Stimulated activated CD4-positive, alpha-beta T cell treated with anti-CD3 and anti-CD28 coated beads, Interleukin-2, amount 100 ng/mL, for 4 hours (primary cell): ENCODE measurements at places on chromosomes 12 and 14.

- no peak for DNase-seq
Measured at GRCh38 chr14:102272392-102272791, 32.6 kb downstream of the MOK start.

DNA sequence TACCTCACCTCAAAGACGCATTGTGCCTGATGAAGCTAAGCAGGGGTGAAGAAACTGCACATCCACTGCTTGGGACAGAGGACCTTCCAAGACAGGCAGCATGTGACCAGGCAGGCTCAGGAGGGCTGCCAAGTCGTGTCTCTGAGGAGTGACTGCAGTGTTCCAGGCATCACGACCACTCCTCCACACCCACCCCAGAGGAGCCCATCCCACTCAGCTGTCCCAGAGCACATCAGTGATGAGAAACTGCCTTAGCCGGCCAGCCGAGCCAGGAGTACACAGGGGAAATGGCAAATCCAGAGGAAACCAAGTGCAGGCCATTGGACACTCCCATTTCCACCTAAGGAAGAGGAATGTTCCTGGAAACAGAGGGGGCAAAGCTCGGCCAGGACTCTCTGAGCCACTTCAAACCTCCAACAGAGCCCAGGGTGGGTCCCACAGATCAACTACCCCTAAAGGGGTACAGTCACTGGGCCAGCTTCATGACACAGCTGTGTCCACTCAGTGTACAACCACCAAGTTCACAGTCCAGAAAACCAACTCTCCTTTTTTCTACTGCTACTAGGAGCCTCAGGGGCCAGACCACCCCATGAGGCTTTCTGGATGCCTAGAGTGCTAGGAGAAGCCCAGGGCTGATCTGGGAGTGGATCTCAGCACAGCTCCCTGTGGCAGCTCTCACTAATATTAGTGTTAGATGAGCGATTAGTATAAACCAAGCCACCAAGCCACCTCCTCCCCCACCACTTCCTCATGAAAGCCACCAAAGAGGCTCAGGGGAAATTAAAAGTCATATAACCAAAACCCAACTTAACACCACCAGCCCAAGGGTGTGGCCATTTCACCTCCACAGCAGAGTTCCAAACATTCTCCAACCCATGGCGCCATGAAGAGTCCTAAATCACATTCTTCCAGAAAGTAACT lies 15.4 kb downstream of the PXN start:
- no peak for DNase-seq

GRCh38 chr12:72226510-72226909 lies 45.7 kb upstream of the TRHDE start:
- DNase-seq = no peak

DNA sequence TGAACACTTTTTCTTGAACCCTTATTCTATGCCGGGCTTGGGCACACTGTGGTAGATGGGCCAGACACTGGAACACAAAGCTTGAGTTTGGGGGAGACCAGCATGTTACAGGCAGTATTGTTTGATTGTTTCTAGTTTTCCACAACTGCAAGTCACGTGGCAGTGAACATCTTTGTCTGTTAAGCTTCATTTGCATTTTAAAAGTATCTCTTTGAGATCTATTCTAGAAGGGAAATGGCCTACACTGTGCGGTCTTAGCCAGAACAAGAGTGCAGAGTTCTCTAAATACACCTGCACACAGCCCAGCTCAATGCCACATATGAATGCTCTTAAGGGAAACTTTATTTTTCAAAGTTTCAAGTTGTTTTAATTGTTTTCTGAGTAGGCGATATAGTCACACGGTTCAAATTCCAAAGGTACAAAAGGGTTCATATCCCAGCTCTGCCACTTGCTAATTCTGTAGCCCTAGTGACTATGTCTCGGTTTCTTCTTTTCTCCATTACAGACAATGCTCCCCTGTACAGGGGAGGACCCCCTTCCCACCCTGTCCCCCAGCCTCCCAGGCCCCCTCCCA lies 24.9 kb downstream of the RIN3 start:
- no peak for DNase-seq

DNA sequence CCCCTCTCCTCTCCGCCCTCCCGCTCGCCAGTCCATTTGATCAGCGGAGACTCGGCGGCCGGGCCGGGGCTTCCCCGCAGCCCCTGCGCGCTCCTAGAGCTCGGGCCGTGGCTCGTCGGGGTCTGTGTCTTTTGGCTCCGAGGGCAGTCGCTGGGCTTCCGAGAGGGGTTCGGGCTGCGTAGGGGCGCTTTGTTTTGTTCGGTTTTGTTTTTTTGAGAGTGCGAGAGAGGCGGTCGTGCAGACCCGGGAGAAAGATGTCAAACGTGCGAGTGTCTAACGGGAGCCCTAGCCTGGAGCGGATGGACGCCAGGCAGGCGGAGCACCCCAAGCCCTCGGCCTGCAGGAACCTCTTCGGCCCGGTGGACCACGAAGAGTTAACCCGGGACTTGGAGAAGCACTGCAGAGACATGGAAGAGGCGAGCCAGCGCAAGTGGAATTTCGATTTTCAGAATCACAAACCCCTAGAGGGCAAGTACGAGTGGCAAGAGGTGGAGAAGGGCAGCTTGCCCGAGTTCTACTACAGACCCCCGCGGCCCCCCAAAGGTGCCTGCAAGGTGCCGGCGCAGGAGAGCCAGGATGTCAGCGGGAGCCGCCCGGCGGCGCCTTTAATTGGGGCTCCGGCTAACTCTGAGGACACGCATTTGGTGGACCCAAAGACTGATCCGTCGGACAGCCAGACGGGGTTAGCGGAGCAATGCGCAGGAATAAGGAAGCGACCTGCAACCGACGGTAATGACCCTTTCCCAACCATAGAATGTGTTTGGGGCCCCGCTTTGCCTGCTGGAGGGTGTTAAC lies 615 bp downstream of the CDKN1B start:
- DNase-seq = no peak

DNA sequence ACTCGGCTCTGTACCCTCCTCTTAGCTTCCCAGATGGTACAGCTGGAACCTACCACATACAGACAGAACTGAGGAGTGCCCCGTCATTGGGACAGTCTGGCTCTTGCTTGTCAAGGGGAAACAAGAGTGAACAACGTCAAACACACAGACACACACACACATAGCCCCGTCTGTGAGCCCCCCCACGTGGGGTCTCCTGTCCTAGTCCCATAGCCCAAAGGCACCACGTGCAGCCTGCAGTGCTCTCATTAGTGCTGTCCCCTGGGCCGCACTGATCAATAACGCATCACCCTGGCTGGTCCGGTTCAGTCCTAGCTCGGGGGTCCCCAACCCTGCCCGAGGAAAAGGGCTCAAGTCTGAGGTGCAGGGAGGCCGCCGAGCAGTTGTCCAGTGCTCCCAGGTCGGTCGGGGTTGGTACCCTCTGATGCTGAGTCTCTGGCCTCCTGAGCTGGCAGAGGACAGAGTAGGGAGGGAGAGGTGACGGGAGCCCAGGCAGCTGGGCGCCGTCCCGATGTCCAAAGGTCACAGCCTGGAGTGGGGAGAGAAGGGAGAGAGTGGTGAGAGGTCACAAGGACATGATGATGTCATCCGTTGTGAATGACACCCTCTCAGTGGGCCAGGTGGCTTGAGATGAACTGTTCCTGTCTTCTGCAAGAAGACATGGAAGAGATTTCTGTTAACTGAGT lies 105.4 kb upstream of the NOS1 start:
- DNase-seq = no peak

DNA sequence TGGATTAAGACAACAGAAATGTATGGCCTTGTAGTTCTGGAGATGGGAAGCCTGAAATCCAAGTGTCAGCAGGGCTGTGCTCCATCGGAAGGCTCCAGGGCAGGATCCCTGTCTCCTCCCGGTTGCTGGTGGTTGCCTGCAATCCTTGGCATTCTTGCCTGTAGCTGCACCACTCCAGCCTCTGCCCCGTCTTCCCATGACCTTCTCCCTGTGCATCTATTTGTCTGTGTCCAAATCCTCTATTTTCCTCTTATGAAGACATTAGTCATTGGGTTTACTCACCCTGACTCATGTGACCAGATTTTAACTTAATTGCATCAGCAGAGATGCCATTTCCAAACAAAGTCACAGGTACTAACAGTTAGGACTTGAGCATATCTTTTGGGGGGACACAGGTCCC lies 15.1 kb downstream of the TUNAR start:
- DNase-seq = no peak

DNA sequence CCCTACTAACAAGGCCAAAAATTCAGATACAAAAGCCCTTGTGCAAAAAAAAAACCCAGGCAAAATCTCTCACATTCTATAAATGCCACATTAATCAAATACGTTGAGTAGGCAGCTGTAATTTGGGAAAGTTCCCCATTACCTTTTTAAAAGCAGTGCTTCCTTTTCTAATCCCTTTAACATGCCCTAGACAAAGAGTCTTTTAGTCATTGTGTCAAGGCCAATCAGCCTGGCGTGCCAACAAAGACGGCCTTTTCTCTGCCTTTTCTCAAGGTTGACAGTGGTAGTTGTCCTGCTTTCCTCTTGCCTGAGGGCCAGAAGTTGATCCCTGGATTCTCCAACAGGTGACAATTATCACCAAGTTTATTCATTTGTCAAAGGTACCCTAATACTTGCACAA lies 62.5 kb upstream of the METAP2 start:
- DNase-seq = no peak

GRCh38 chr12:79055926-79056674 lies 191.5 kb downstream of the SYT1 start:
- no peak for DNase-seq

DNA sequence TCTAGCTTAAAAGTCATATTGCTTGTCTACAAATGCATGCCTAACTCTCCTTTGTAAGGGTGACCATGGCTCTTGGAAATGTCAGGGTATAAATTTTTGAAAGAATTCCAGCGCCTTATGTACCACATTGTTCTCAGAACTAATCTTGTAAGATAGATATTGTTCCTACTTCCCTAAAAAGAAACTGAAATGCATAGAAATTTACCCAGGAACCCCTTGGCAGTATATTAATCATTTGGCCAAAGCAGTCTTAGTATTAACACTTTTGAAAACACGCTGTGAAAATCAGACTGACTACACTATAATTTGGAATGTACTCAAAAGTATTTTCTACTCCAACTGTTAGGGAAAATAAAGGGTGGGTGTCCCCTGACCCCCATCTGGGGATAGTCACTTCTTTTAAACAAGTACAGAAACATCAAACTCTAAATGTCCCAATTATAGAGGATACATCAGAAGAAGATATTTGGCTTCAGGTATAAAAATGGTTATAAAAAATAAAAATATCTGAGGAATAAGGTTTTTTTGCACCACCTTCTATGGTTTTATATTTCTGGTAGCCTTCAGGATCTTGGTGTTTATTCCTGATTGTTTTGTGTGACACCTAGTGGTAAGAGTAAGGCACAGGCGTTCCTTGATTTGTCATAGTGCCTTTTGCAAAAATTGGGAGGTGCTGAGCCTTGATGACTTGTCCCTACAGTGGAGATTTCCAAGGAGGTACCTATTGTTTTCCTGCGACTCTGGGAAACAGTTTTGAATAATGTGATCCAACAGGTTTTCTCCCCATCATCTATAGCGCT lies 2.2 kb upstream of the NFKBIA start:
- no peak for DNase-seq
